ENCODE measurements at places on chromosomes 5 and 9.

DNA sequence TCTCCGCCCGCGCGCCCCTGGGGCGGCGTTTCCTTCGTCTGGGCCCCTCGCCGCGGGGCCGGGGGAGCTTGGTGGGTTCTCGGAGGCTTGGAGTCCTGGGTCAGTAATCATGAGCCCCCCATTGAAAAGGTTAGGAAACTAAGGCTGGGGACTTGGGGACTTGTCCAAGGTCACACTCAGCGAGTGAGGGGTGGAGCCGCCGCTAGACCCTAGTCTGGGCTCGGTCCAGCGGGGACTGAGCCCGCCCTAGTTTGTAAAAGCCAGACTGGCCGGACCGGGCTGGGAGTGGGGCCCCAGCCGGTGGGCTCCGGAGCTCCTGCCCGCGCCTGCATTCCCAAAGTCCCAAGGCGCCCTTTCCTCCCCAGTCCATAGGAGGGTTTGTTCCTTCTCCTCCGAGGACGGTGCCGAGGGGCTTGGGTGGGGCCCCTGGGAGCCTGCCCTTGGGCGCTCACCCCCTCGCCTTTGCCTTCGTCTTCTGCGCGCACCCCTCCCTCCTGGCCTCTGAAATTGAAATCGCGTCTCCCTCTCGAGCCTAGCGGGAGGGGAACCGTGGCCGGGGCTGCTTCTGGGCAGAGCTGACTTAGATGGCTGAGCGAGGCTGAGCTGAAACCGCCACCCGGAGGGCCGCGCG lies 995 bp downstream of the OLFM1 start:
- DNase-seq = no peak

- DNase-seq = peak; percentile 52
Measured at GRCh38 chr5:57501414-57502201, 19.0 kb upstream of the ACTBL2 start.

GRCh38 chr5:154275566-154275965 lies 85.0 kb downstream of the GALNT10 start:
- no peak for DNase-seq

- DNase-seq = no peak
Measured at GRCh38 chr5:756865-757345, 27.6 kb downstream of the ZDHHC11B start.

DNA sequence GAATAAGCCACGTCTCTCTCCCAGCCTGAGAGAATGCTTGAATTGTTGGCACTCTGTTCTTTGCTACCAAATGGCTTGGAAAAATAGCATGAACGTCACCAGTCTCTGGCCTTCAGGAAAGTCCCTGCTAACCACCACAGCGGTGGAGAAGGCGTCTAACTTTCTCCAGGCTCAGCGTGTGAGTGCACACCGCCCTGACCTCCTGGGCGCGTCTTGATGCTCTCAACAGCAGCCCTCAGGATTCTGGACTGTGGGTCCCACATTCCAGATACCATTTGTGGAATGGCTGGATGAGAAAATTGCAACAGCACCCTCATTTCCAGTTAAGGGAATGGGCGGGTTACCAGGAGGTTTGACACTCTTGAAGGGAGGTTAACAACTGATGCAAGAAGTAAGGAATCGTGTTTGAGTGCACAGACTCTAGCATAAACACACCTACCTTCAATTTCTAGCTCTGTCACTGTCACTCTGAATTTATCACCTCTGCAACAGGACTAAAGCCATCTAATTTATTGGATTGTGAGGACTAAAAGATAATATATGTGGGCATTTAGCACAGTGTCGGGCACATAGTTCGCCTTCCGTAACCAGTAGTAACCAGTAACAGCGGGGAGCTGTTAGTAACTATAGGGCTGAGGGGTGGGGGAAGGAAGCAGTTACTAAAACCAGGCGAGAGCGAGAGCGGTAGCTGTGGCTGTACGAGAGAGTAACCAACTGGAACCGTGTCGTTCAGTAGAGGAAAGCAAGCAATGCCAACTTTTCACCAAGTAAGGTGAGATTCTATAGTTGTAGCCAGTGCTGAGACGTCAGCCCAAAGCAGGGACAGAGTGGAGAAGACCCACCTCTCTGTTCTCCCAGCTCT lies 807 bp upstream of the PLGRKT start:
- DNase-seq = peak; percentile 47

DNA sequence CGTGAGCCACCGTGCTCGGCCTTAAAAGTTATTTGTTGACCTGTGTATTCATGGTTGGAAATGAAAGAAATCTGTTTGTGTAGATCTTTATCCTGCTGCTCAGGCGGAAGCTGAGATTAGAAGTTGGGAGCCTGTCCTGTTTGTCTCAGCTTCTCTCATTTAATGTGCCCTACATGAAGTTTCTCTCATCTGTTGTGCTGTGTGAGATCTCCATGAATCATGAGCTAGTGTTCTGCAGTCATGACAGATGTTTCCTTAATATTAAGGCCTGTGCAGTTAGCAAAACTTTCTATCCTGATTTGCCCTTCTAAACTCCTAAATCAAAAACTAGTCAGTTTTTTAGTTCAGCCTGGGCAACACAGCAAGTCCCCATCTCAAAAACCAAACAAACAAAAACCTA lies 59.5 kb downstream of the FAM78A start:
- DNase-seq = no peak

- DNase-seq = no peak
Measured at GRCh38 chr5:154712518-154713437, 42.4 kb upstream of the LARP1 start.

DNA sequence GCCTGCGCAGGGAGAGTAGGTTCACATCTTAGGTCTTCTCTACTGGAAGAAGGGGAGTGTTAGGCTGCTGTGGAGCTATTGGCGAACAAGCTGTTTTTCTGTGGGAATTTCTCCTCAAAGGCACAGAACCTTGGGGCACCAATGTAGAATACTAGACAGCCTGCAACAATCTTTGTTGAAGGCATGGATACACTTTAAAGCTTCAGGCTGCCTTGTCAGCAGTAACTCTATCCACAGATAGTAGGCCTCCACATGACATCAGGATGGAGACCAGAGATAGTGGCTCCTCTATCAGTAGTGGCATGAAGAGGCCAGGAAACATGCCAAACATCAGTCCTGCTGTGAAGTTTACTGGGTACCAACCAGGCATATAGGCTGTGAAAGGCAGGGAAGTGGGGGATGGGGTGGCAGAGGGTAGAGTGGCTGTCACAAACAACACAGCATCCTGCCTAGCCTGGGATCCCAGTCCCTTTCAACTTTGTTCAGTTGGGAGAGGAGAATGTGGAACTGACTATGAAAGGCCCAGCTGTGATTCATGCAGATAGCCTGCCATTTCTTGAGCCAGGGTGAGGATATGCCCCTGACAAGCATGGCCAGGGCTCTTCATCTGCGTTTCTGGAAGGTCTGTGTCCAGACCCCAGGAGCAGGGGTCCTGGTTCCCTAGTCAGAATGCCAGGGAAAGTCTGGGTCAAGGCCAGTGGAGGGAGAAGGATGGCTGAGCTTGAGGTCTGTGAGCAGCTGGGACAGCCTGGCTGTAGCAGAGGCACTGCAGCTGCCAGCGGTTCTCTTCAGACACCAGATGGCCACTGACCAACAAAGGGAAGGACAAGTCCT lies 1.0 kb upstream of the HK3 start:
- DNase-seq = no peak

GRCh38 chr9:130443840-130444492 lies 795 bp upstream of the ASS1 start:
- DNase-seq = no peak

- DNase-seq = no peak
Measured at GRCh38 chr5:135246605-135246922, 152.5 kb downstream of the MACROH2A1 start.

GRCh38 chr9:115229496-115229895 lies 111.5 kb upstream of the TNC start:
- DNase-seq = peak; percentile 35

DNA sequence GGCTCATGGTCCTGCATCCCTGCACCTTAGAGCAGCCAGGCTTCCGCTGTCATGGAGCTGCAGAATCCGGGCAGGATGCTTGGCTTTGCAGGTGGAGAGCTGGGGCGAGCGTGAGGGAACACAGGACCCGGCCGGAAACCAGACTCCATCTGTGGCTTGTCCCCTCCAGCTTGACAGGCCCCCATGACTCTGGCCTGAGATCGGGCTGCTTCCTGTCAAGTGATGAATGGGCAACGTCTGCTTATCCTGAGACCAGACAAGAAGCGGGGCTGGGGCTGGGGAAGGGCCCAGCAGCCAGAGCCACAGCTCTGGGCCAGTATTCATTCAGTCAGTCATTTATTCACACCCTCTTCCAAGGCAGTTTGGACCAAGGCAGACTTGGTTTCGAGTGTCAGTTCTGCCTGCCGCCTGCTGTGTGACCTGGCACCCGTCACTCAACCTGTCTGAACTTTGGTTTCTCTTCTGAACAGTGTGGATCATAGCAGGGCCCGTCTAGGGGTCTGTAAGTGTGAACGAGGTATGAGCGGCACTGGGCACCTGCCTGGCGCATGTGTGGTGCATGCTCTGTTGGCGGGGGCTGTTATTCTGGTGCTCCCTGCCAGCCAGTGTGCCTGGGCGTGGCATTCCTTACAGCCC lies 37.5 kb downstream of the NEK6 start:
- DNase-seq = no peak

DNA sequence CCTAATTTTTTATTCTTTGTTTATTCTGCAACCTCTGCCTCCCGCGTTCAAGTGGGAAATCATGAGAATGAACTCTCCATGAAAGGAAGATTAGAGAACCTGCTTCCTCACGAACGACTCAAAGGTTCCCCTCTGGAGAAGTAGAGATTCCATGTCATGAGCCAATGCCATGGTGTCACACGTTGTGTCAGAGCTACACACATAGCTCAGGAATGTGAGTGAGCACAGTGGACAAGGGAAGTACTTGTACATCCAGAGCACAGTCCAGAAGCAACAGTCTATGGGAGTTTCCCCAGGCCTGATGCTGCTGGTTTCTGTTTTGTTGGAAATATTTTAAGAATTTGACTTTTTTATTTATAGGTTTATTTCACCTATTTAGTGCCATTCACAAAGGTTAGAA lies 26.8 kb upstream of the PPP2CA start:
- peak; percentile 92 for DNase-seq

DNA sequence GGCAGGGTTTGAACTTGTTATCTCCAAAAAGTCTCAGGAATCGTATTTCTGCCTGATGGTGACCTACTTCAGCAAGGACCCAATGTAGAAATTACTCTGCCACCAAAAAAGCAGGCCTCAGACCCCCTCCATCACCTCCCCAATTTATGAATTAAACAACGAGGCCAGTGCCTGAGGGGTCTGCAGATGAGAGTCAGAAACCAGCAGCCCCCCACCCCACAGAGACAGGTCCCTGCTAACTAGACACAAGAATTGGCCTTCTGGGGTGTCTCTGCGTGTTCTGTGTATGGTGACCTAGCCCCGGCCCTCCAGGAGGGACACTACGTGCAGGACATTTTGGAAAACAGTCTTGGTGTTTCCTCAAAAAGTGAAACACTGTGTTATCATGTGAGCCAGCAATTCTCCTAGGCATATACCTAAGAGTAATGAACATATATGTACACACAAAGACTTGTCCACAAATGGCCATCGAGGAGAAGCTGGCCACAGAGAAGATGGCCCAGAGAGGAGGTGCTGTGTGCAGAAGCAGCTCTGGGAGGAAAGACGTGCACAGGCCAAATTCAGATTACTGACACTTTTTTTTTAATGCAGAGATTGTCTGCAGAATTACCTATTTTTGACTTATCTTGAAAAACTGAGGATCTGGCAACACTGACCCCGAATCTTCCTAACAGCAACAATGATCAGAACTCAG lies 93.8 kb downstream of the ADAMTS2 start:
- no peak for DNase-seq

DNA sequence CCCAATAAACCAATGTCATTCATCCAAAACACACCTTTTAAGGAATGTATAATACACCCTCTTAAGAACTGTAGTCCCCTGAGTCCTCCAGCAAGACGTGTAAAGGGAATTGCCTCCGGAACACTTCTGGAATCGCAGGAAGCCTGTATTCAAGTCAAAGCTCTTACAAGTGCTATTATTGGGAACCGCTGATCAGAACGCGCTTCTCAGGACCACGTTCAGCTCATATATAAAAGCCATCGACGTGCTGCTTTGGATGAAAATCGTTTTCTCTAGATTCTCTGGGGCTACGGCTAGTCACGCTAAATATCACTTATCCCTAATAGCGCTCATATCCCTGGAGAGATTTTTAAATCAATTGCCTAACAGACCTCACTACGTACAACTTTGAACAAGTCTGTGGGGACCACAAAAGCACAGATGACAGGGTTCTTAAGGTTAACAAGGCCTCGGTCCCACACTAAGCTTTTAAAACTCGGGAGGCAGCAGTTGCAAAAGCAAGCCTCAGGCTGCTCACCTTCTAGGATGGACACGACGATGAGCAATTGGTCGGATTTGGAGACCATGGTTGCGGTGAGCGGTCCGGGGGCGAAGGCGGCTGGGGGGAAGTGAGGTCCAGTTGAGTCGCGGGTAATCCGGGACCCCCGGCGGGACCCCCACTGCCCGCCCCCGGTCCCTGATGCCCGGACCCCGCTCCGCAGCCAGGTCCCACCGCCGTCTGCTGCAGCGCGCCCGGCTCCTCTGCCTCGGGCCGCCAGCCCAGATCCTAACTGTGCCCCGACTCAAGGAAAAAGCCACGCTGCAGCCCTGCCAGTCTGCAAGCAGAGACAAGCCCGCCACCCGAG lies 548 bp downstream of the CEP120 start:
- peak; percentile 32 for DNase-seq

DNA sequence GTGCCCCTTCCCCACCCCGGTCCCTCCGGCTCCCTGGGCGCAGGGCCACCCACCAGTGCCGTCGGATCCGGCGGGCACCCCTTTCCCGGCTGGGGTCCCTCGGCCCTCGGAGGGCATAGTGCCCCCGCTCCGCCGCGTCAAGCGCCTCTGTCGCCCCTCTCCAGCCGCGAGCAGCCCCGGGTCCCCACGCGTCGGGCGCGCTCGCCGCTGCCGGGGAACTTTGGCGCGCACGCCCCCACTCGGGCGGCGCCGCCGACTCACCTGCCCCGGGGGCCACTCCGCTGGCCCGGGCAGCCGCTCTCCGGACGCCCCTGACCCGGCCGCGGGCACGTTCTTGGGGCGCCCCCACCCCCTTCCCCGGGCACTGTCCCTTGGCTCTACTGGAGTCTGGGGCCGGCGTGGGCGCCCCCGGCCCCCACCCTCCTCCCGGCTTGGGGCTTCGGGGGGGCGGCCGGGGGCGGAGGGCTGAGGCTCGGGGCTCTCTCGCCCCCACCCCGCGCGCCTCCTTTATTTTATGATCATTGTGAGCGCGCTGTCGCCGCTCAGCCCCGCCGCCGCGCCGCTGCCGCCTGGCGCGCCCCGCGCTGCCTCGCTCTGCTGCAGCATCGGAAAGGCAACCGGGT lies 1.1 kb upstream of the FAM78A start:
- DNase-seq = no peak

DNA sequence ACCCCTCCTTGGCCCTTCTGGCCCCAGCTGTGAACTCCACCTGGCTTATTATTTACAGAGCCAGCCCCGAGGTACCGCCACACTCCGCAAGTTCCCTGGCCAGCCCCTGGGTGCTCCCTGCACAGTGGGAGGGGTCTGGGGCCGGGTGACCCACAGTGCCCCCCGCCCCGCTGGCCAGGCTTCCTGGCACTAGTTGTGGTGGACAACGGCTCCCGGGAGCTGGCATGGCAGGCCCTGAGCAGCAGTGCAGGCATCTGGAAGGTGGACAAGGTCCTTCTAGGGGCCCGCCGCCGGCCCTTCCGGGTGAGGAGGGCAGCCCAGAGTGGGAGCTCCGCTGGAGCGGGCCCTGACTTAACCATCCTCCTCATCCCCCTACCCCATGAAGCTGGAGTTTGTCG lies 3.9 kb downstream of the MAMDC4 start:
- no peak for DNase-seq
